ENCODE measurements at places on chromosomes 7 and 10. TPM values are rescaled to one million over a fixed set of nuclear protein-coding genes. Genes with fewer than 3 reads are reported as not detected.

The ADAM22 gene
- total RNA-seq: 0.83 TPM

The HOXA5 gene
- 1.4 TPM for total RNA-seq

The GRID2IP gene
- total RNA-seq: 0.47 TPM

The MSS51 gene
- total RNA-seq: 1.3 TPM

The EPHA1 gene
- total RNA-seq: 6.3 TPM

The AGFG2 gene
- 33.1 TPM for total RNA-seq

The KCND2 gene
- 1.2 TPM for total RNA-seq

The TCAF1 gene
- total RNA-seq: 26.2 TPM

The RARRES2 gene
- total RNA-seq: 247 TPM

The PPP1R3C gene
- 18.8 TPM for total RNA-seq

The NAT16 gene
- total RNA-seq: 0.43 TPM

The PNLIP gene
- 9,334 TPM for total RNA-seq

The ARMC3 gene
- not detected for total RNA-seq

The OPALIN gene
- total RNA-seq: not detected

The MUC3A gene
- total RNA-seq: 5.8 TPM

The CDC14C gene
- not detected for total RNA-seq

The GSTO1 gene
- 52.1 TPM for total RNA-seq

The CHST15 gene
- total RNA-seq: 12.3 TPM

The HTR7 gene
- total RNA-seq: not detected

The TAS2R16 gene
- total RNA-seq: not detected

The TBXAS1 gene
- total RNA-seq: 0.74 TPM

The LRRC17 gene
- total RNA-seq: 2.1 TPM

The KAZALD1 gene
- 1.5 TPM for total RNA-seq

The DYNC1I1 gene
- total RNA-seq: 0.74 TPM

The CALML5 gene
- not detected for total RNA-seq

Data from pancreas (tissue), 10 donors.